Right lobe of liver (tissue), 6 donors: ENCODE measurements at places on chromosomes 12 and 14.

DNA sequence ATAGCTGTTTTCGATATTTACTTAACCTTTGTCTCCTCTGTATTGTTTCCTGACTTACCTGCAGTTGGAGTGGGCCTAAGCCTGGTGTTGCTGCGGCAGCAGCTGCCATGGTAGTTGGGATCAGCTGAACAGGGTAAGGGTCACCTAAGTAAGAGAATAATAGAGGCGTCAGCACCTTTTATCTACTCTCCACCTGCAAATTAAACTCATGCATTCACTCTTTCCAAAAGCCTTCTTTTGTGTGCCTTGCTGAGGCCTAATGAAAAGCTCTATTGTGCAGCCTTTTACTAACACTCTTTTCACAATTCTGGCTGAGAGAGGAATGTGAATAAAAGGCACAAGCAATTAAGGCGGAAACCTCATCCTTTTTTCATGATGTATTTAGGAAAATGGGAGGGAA is 308.7 kb downstream of the SOX5 start:
- DNase-seq = no peak
- no peak overlapping the region for H3K4me3 ChIP-seq
- H3K4me1 ChIP-seq = no peaks in the 10 kb centered on the region
- peaks cover 3% of the 10 kb centered on the region for H3K36me3 ChIP-seq
- no peaks in the 10 kb centered on the region for H3K27me3 ChIP-seq

DNA sequence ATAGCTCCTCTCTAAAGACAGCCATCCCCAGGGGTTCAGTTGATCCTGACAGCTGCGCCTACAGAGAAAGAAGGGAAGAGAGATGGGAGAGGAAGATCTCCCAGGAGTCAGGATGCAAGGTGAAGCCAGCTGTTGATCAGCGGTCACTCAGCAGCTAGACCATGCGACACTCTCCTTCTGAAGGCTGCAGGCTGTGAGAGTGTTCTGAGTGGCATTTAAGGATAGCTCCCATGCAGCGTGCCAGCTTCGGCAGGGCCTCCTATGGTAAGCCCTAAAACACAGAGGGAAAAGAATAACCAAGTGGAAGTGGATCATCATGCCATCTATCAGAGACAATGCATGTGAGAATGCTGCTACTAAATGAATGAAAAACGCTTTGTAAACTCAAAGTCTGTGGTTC is 197.9 kb upstream of the NUDT4 start:
- H3K4me1 ChIP-seq = no peaks in the 10 kb centered on the region
- H3K27ac ChIP-seq = no peak overlapping the region

DNA sequence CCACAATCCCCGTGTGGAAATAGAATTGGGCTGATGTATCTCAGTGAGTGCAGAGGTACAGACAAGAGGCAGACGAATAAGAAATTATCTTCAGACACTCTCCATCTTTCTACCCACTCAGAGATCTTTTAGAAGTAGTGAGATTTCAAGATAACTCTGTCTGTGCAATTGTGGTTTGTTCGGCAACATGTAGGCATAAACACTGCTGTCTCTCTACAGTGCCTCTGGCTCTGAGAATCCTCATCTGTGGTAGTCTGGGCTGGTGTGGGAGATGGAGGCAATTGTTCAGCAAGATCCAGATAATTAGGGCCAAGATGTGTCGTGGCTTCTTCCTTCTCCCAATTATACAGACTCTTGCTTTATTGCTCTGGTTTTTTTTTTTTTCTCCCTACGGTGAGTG is 3.1 kb downstream of the HOXC13 start:
- H3K36me3 ChIP-seq = no peaks in the 10 kb centered on the region
- peaks cover 68% of the 10 kb centered on the region for H3K27me3 ChIP-seq
- DNase-seq = no peak
- no peaks in the 10 kb centered on the region for H3K4me1 ChIP-seq

DNA sequence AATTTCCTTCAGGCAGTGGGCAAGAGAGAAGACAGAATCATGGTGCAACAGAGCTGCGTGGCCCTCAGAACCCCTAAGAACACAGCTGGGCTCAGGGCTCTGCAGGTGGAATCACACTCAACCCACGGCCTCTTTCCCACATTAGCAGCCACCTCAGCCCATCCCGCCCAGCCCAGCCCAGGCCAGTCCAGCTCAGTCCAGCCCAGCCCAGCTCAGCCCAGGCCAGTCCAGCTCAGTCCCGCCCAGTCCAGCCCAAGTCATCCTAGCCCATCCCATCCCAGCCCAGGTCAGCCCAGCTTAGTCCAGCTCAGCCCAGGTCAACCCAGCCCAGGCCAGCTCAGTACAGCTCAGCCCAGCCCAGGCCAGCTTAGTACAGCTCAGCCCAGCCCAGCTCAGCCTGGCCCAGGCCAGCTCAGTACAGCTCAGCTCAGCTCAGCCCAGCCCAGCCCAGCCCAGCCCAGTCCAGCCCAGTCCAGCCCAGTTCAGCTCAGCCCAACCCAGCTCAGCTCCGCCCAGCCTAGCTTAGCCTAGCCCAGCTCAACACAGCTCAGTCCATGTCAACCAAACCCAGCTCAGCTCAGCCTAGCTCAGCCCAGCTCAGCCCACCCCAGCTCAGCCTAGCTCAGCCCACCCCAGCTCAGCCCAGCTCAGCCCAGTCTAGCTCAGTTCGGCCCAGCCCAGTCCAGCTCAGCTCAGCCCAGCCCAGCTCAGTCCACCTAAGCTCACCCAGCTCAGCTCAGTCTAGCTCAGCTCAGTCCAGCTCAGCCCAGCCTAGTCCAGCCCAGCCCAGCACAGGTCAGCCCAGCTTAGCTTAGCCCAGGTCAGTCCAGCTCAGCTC is 183.1 kb downstream of the TMEM121 start:
- no peak overlapping the region for H3K27ac ChIP-seq
- H3K4me1 ChIP-seq = no peaks in the 10 kb centered on the region
- no peak for DNase-seq
- no peaks in the 10 kb centered on the region for H3K36me3 ChIP-seq

- H3K4me3 ChIP-seq = no peak overlapping the region
- peaks cover 2% of the 10 kb centered on the region for H3K4me1 ChIP-seq
- no peak overlapping the region for H3K27ac ChIP-seq
- H3K36me3 ChIP-seq = no peaks in the 10 kb centered on the region
- H3K27me3 ChIP-seq = no peaks in the 10 kb centered on the region
These were observed 114.4 kb downstream of the SLC38A1 start for GRCh38 chr12:46154221-46154985.

DNA sequence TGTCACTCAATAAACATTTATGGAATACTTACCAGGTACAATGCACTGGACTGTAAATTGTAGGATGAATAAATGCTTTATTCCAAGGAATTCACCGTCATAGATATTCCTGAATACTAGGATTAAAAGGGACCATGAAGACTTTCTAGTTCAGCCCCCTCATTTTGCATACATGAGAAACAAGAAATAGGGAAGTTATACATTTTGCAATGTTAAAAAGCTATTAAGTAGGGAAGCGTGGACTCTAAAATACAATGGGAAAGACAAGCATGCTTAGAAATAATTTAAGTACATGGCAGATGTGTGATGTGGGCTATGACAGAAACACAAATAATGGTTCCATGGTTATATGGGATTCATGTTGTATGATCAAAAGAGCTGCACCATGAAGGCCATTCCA is 89.4 kb upstream of the SYT10 start:
- no peaks in the 10 kb centered on the region for H3K4me1 ChIP-seq
- H3K4me3 ChIP-seq = no peak overlapping the region
- H3K36me3 ChIP-seq = no peaks in the 10 kb centered on the region
- no peak for DNase-seq

GRCh38 chr14:51821822-51822221 is 38.6 kb upstream of the GNG2 start:
- H3K27me3 ChIP-seq = no peaks in the 10 kb centered on the region
- H3K4me1 ChIP-seq = no peaks in the 10 kb centered on the region
- H3K36me3 ChIP-seq = no peaks in the 10 kb centered on the region
- no peak overlapping the region for H3K27ac ChIP-seq
- no peak overlapping the region for H3K4me3 ChIP-seq

- H3K27ac ChIP-seq = no peak overlapping the region
- H3K4me3 ChIP-seq = no peak overlapping the region
- no peak for DNase-seq
- H3K4me1 ChIP-seq = no peaks in the 10 kb centered on the region
These were observed 344.6 kb upstream of the MGAT4C start for GRCh38 chr12:86600664-86601231.

- H3K4me1 ChIP-seq = no peaks in the 10 kb centered on the region
- H3K27ac ChIP-seq = no peak overlapping the region
- no peak overlapping the region for H3K4me3 ChIP-seq
- no peaks in the 10 kb centered on the region for H3K27me3 ChIP-seq
These were observed 185.9 kb downstream of the PPFIA2 start for GRCh38 chr12:81573228-81573627.
